ELR (cell line): ENCODE measurements at places on chromosomes 13 and 19.

GRCh38 chr19:47319923-47320871 is 10.5 kb downstream of the C5AR1 start:
- no peak for DNase-seq

- no peak for DNase-seq
Measured at GRCh38 chr13:99301913-99302636, 5.1 kb downstream of the GPR183 start.

DNA sequence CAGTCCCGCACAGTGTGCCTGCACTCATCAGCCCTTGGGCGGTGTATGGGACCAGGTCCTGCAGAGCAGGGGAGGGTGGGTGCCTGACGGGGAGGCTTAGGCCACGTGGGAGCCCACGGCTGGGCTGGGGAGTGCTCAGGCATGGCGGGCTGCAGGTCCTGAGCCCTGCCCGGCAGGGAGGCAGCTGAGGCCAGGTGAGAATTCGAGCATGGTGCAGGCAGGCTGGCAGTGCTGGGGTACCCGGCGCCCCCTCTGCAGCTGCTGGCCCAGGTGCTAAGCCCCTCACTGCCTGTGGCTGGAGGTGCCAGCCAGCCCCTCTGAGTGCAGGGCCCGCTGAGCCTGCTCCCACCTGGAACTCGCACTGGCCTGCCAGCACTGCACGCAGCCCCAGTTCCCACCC is 630.9 kb upstream of the PCDH20 start:
- no peak for DNase-seq

GRCh38 chr13:50450279-50450678 is 393.2 kb downstream of the DLEU7 start:
- DNase-seq = no peak

DNA sequence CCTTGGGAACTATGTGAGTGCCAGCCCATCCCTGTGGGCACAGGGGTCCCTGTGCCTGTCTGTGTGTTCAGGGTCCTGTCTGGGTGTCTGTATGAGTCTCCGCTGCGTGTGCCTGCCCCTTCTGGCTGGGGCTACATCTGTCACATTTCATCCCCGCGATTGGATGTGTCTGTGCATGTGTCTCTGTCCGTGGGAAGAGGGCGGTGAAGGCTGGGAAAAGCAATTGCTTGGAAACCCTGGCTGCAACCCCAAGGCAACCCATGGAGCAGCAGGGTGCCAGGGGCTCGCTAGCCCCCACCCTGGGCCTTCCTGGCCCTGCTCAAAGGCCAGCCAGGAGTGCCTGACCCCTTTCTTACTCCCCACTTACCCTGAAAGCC is 1.4 kb downstream of the MAG start:
- DNase-seq = no peak

DNA sequence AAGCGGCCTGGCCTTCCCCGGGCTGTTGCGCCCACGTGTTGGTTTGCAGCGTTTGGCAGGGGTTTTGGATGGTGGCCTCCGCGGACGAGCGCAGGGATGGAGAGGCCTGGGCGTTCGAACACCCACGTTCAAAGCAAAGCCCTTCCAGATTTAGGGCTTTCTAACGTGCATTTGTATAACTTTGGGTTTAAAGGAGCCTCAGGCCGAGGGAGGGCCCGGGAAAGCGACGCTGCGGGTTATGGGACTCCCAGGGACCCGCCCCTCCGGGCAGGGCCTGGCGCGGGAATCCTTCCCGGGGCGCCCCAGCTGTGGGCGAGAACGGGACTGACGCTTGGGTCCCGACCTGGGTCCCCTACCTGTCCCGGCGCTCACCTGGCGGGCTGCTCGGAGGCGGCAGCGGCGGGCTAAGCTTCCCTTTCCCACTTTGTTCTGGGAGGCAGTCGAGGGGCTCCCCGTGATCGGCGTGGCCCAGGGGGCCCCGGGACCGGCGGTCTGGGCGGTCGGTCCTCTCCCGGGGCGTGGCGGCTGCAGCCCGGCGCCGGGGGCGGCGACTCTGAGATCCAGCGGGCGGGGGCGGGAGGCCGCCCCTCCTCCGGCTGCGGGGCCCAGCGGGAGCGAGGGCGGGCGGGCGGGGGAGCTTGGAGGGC is at the start of gene FBXO17:
Gene FBXO17, minus strand, starts transcription at position 529 of the 647 bp plus-strand sequence. CDS start 25,423 bp downstream, outside the sequence.
- peak; percentile 68 for DNase-seq

DNA sequence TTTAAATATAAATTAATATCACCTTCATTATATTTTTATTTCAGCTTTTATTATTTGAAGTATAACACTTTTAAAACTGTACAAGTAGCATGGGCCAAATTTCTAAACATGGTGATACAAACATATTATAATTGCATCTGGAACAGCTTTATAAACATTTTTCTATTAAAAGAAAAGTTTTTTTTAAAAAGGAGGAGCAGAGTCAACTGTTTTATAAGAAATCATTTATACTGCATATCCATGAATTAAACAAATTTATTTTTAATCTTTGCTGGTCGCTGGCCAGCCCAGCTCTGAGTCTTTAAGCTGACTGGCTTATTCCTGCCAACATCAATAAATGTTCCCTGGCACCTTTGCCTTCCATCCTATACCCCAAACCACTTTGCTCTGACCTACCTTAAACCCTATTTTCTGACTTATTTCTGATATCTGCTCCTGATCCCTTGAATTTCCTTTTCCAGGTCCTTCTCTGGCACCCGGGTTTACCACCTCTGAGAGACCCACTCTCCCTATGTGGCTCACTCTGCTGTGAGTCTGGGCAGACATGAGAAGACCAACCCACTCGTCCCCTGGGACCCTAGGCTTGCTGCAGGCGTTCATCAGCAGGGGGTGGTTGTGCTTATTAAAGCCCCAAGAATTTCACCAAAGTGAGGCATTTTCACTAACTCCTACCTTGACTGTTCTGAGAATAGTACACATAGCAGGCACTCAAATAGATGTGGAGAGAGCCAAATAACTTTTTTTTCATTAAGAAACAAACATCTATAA is 220.3 kb downstream of the KLF12 start:
- DNase-seq = no peak

DNA sequence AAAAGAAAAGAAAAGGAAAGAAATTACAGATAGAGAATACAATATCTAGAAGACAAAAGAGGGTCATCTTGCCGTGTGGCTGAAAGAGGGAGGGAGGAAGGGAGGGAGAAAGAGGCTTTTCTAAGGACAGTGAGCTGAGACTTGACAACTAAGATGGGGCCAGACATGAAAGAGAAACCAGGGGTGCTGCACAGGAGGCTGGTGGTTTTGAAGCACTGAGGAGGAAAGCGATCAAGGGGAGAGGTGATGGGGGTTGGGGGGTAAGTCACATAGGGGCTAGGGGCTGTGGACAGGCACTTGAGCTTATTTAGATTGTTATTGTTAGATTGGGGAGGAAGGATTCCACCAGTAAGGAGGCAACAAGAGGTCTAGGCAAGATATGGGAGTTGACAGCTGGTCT is 17.3 kb downstream of the PNPLA6 start:
- no peak for DNase-seq

- DNase-seq = no peak
Measured at GRCh38 chr13:111911121-111911720, 155.7 kb upstream of the SOX1 start.

DNA sequence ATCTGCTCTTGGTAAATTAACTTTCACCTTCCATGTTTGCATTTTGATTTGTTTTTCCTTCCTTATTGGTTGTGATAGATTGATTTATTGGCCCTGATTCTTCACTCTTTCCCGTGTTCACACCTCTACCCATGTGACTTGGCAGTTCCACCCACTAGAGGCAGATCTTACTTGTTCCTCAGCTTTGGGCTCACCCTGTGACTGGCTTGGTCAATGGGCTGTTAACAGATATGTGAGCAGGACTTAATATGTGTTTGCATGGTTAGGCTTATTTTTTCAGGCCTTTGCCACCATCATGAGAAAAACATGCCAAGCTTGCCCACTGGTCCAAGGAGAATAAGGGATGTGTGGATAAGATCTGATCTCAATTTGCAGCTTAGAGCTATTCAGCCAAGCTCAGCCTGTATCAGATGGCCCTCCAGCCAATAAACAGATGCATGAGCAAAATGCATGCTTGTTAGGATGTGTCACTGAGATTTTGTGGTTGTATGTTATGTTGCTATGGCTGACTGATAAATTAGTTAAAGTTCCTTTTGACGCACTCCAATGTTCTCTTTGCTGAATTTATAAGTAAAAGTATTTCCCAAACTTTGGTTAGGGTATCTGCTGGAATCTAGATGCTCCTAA is 48.0 kb downstream of the RGCC start:
- peak; percentile 88 for DNase-seq

DNA sequence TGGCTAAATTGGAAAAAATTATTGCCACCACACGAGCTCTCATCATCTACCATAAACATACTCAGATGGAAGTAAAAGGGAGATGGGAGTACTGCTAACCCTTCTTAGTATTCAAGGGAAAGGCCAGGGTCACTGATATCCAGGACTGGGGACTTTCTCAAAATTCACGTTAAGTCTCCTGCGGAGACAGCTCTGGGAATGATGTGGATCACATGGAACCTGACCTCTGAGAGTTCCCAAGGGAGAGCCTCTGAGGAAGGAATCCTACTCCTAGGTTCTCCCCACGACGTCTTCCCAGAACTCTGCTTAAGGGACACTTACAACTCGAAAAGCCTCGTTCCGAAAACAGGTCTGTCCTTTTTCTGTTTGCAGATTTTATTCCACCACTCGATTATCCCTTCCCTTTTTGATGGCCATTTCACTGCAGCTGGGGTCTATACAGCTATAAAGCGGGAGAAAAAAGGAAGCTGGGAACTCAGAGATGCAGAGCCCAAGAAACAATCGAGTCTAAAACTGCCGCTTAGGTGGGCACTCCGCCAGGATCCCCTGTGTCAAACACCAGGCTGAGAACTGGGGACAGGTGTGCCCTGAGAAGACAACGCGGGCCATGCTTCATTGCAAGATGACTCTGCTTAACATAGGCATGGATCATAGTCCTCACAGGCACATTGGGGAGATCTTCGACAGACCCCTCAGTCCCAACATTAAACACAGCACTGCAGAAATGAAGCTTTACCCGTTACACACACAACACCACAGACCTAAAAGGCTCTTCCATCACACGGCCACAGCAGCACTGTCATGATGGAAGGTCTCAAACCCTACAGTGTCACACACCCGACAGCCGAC is 823 bp upstream of the ZNF567 start:
- peak; percentile 23 for DNase-seq

GRCh38 chr19:19948800-19949199 is 48.1 kb downstream of the ZNF93 start:
- DNase-seq = no peak

GRCh38 chr19:8113017-8113416 is 36.4 kb downstream of the FBN3 start:
- DNase-seq = no peak

DNA sequence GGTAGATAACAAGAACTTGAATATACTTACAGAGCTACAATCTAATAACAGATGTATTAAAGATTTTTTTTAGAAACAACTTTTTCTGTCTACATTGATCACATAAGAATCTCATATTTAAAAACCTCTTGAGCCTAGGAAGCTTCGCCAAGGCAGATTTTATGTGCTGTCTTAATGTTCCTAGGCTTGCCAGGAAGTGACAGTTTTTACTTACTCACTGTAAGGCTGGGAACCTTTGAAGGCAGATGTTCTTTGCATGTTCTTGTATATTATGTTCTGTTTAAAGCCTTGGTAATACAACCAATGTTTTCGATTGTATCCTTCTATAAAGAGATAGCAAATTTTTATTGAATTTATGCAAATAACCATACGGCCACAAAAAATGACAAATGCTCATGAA is 492.7 kb downstream of the GPC5 start:
- DNase-seq = no peak

GRCh38 chr19:54670576-54671357 is 8.0 kb downstream of the LILRB4 start:
- DNase-seq = no peak

- DNase-seq = no peak
Measured at GRCh38 chr19:17581211-17581874, 25.9 kb downstream of the COLGALT1 start.
